ENCODE measurements at places on chromosomes 6 and 20. TPM values are rescaled to one million over a fixed set of nuclear protein-coding genes. Genes with fewer than 3 reads are reported as not detected.

DNA sequence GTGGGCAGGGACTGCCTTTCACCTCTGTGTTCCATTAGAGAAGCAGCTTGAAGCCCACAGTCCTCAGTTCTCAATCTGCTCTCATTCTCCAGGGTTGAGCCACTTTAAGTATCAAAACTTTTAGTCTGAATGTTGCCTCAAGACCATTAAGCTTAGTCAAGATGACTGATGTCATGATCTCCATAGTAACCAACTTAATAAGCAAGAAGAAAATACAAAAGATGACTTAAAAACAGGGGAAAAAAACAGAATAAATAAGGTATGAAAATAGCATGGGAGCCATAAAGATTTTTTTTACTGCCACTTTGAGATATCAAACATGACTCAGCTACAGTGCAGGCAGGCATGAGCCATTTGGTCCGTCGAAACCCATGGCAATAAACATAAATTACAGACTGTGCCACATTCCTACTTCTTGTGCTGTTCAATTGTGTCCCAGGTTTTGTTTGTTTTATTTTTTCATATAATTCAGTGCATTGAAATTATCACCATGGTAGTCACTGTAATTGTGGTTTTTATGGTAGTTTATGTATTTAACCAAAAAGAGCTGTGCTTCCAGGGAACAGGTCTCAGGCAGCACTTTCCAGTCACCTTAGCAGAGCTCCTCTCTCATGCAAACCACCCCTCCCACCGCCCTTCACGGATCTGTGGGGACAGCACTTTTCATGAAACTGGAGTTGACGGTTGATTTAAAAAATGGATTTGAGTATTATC lies 156.5 kb upstream of the INSM1 start:
- DNase-seq, result no peak
- no peak overlapping the region for H3K27ac ChIP-seq
- no peaks in the 10 kb centered on the region for H3K4me1 ChIP-seq
- H3K36me3 ChIP-seq, result no peaks in the 10 kb centered on the region

- H3K27ac ChIP-seq, result no peak overlapping the region
- no peaks in the 10 kb centered on the region for H3K27me3 ChIP-seq
- H3K4me1 ChIP-seq, result no peaks in the 10 kb centered on the region
- no peaks in the 10 kb centered on the region for H3K36me3 ChIP-seq
Measured at GRCh38 chr6:11785415-11785773, 6.8 kb upstream of the ADTRP start.

Gene TGM3
- not detected for total RNA-seq

GRCh38 chr6:146861029-146861563 lies 262.3 kb downstream of the ADGB start:
- no peak overlapping the region for H3K27ac ChIP-seq
- no peak for DNase-seq
- no peaks in the 10 kb centered on the region for H3K4me1 ChIP-seq
- no peaks in the 10 kb centered on the region for H3K27me3 ChIP-seq

DNA sequence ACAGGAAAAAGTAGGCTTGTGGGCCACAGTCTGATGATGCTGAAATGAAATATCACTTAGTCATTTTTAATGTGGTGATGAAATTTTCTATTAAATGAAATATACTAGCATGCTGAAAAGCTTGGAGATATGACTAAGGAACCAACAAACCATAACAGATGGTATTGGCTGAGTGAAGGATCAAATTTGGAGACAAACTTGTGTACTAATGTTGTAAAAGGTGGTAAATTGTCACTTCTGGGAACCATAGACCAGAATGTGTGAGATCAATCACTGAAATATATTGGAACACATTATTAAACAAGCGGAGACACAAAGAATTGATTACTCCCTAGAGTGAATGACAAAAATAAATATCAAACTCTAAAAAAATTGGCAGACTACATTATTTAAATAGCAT lies 232.4 kb downstream of the DOK5 start:
- DNase-seq, result no peak
- H3K27me3 ChIP-seq, result no peaks in the 10 kb centered on the region
- H3K27ac ChIP-seq, result no peak overlapping the region
- no peaks in the 10 kb centered on the region for H3K36me3 ChIP-seq
- H3K4me3 ChIP-seq, result no peak overlapping the region

DNA sequence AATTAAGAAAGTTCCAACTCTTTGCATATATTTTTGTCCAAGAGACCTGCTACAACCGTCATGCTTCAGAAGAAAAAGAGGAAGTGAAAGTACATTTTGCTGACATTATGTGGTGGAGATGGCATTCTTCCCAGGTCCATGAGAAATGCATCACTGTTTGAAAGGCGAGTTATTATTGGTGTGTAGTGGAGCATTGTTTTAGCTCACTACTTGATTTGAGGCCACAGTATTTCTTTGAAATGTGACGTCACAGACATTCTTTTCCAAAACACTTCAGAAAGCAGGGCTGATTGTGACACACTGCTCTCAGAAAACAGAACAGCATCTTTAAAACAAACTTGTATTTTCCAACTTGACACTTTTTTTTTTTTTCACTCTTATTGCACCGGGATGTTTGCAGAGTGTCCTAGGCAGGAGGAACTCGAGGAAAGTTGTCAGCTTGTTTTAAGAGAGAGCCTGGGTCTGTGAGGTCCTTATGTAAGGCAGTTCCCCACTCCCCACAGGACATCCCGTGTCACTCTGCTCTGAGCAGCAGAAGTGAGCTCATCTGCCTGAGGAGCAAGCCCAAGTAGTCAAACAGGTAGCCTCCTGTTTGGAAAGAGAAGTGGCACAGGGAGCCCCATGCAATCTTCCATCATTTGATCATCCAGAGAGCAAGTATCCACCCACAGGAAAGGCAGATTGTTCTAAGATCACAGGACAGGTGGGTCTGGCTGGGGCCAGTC lies 1.1 kb downstream of the SPTLC3 start:
- peak overlapping the region; percentile 38 for H3K27ac ChIP-seq
- no peaks in the 10 kb centered on the region for H3K36me3 ChIP-seq
- H3K4me3 ChIP-seq, result peak overlapping the region; percentile 49
- no peaks in the 10 kb centered on the region for H3K4me1 ChIP-seq
- H3K27me3 ChIP-seq, result no peaks in the 10 kb centered on the region

Data from naive thymus-derived CD4-positive, alpha-beta T cell (primary cell).